ELR (cell line): ENCODE measurements at places on chromosomes 6 and 20.

DNA sequence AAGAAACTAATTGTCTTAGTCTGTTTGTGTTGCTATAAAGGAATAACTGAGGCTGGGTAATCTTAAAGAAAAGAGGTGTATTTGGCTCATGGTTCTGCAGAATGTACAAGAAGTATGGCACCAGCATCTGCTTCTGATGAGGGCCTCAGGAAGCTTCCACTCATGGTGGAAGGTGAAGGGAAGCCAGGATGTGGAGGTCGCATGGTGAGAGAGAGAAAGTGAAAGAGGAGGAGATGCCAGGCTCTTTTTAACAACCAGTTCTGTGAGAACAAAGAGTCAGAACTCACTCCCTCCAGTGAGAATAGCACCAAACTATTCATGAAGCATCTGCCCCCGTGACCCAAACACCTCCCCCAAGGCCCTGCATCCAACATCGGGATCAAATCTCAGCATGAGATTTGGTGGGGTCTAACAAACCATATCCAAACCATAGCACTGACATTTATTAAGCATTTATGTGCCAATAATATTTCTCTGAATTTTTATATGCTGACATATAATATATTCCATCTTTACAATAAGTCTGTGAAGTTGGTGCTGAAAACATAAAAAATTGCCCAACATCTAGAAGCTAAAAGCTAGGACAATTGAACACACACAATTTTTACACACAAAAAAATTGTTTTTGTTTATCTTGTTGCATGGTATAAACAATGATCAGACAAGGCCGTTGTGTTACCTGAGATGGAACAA, 29.2 kb upstream of the BTN3A2 start:
- peak; percentile 19 for DNase-seq

DNA sequence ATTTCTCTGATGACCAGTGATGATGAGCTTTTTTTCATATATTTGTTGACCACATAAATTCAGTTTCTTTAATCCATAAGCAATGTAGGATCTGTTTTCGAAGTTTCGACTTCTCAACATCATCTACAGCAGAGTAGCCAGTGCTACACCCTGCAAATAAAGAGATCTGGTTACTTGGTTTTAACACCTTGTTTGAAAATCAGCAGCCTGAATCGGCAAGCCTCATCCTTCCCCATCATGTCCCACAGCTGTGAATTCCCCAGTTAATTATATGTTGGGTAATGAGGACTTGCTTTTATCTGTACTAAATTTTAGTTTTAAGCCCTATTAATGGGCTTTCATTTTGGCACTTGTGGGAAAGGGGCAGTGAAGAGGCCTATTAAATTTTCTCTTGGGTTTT, 80.6 kb downstream of the BMP2 start:
- DNase-seq, result no peak

GRCh38 chr20:37095108-37095598, 644 bp downstream of the RBL1 start:
- DNase-seq, result peak; percentile 52

DNA sequence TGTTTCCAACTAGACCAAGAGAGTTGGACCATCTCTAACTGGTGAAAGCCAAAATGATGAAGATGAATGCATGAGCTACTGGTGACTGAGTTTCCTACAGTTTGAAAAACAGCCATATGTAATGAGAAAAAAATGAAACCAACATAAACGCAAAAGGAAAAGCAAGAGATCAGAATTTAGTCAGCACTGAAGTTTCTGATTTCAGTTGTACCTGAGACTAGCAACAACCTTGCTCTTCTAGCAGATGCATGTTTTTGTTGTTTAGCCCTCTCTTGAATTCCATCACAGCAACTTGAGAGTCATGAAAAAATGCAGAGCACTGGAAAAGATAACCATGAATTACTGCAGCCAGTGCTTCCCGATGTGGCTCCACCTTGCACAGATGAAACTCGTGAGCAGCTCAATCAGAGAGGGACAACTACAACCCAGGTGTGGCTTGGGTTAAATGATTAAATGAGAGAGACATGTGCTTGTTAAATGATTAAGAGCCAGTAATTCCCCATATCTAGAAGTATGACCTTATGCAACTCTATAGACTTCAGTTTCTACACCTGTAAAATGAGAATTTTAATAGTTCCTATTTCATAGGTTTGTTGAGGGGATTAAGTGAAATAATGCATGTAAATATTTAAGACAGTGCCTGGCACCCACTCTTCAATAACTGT, 104.8 kb downstream of the ELOVL4 start:
- DNase-seq, result no peak

GRCh38 chr6:143510991-143511891, at the start of gene FUCA2:
TSS of gene FUCA2 (minus strand) at chr6:143511720. CDS start at chr6:143511634, 86 bp downstream.
- peak; percentile 93 for DNase-seq
